ENCODE measurements at places on chromosomes 16 and 17.
A peak's percentile ranks its signal among the peaks of the same experiment; 100 is the strongest.

- DNase-seq: no peak
These were observed 84.6 kb downstream of the MRTFB start for GRCh38 chr16:14155572-14156190.

- DNase-seq: no peak
These were observed 1.1 kb upstream of the MLLT6 start for GRCh38 chr17:38703742-38704605.

- DNase-seq: no peak
These were observed 34.6 kb downstream of the OTOA start for GRCh38 chr16:21698169-21699032.

DNA sequence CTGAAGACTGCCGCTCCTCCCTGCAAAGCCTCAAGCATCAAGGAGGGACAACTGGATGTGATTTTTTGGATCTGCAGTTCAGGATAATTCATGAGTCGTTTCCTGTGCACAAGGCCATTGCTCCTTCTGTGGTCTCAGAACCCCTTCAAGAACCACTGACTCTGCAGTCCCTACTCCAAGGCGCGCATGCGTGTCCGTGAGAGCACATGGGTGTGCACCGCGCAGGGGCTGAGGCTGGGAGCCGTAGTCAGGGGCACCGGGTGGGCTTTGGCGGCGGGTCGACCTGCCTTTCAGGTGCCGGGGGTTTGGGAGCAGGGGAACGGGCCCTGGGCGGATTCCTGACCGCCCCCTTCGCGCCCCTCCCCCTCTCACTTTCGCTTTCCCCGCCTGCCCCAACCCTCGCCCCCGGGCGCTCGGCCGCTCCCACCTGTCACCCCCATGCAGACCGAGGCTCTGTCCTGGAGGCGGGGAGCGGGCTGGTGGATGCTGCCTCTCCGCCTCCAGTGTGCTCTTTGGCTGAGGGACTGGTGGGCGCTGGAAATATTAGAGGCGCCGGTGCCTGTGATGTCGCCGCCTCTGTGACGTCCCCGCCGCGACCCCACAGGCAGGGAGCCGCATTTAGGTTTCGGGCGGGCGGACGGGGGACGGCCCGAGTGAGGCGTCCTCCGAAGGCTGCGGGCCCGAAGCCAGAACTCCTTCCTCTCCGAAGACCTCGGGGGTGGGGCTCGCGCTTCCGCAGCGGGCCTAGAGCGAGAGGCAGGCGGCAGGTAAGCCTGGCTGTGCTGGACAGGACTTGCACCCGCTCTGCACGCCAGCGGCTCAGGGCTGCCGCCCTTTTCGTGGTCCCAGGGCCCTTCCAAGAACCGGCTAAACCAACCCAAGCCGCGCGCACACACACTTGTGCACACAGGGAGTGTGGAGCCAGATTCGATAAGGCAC, at the start of gene SPATA32:
Gene SPATA32, minus strand, starts transcription at position 518 of the 939 bp plus-strand sequence. Its CDS starts 78 bp downstream, at position 440.
- peak; percentile 45 for DNase-seq

DNA sequence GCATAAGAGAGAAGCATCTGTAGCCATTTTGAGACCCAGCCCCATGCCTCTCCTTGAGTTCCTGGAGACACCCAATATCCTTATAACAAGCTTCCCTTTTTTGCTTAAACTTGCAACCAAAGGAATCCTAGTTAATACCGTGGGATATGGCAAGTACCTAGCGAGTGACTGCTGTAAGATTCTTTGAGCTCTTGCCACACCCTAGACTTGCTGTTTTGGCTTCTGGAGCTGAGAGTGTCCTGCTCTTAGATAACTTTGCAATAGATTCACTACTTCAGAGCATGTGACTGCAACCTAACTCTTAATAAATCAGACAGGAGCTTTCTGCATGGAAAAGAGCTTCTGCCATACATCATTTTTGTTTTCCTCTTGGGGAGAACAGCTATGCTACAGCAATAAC, 58.3 kb downstream of the AKAP1 start:
- no peak for DNase-seq

DNA sequence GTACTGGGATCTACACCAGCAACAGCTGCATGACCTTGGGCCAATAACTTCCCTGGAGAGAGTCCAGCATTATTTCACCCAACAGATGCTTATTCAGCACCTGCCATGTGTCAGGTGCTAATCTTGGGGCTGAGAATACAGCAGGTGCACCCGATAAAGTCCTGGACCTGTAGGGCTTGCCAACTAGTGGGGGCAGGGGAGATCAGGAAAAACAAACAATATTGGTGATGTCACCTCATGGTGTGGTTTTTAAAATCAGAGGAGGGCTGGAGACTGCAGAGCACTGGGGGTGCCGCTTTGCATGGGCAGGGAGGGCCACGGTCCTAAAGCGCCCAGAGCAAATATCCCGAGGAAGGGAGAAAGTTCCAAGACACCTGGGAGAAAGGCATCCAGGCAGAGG, 218.8 kb downstream of the C16orf95 start:
- no peak for DNase-seq

GRCh38 chr16:69934751-69935150, 16.4 kb upstream of the CLEC18A start:
- no peak for DNase-seq

DNA sequence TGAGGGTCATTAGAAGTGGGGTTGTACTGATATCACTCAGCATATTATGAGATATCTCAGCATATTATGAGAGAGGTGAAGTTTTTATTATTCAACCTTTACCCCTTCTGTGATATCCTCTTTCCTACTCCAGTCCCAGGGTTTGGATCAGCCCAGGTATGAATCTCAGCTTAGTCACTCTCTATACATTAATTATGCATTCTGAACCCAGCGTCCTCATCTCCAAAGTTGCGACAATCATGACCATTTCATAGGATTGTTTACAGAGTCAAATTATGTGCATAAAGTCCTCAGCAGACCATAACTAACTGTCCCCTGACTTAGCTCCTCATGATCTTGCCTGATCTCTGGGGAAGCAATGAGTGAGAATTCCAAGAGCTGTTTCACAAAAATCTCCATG, 20.5 kb upstream of the BLMH start:
- no peak for DNase-seq

DNA sequence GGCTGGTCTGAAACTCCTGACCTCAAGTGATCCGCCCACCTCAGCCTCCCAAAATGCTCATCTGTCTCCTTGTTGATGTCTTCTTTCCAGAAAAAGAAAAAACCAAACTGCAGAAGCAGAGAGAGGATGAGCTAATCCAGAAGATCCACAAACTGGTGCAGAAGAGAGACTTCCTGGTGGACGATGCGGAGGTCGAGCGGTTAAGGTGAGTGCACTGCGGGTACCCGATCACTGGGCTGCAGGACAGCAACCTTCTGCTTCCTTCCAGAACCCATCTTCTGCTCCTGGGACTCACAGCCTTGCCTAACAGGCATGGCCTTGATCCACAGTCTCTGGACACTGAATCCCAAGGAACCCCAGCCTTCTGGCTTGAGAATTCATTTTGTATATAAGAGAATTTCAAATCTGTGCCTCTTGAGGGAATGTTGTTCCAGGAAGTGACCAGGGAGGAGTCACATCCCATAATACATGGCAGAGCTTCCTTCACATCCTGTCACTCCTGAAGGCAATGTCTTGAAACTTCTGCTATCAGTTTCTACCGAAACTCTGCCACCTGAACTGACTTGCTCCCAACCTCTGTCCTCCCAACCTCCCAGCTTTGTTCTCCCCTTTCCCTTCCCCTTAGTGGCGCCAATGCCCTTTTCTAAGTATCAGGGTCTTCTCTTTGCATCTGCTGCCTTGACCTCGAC, 61.7 kb downstream of the MARF1 start:
- DNase-seq: no peak

DNA sequence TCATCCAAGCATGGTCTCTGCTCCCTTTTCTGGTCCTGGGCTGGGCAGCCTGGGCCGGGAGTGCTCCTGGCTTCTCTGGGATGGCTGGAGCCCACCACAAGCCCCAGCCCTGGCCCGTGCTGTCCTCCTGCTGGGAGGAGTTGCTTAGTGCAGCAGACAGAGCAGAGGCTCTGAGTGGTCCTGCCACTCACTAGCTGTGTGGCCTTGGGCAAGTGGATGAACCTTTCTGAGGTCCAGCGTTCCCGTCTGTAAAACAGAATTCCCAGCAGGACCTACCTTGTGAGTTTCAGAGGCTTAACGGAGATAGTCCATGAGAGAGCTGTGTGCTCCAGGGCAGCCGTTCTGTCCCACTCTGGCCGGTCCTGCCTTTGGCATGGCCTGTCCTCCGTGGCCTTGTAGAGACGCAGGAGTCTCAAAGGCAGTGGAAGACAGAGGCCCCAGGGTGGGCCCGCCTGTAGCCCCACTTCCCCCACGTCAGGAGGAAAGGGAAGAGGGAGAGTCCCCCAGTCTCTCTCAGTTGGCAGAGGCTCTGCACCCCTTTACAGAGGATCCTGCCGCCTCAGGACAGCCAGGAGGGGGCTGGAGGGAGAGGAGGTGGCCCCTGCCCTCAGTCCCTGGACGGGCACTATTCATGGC, 7.8 kb downstream of the MYO15B start:
- DNase-seq: no peak

GRCh38 chr16:49590166-49590871, 216.7 kb downstream of the C16orf78 start:
- DNase-seq: no peak

DNA sequence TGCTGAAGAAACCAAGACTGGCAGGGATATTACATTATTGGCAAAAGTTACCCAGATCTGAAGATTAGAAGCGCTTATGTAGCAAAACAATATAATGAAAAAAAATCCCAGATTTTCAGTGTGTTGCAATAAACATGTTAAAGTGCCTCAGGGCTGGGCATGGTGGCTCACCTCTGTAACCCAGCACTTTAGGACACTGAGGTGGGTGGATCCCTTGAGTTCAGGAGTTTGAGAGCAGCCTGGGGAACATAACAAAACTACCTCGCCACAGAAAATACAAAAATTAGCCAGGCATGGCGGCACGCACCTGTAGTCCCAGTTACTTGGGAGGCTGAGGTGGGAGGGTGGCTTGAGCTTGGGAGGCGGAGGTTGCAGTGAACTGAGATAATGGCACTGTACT, 6.8 kb downstream of the ZNF207 start:
- DNase-seq: no peak

- no peak for DNase-seq
These were observed 1.0 kb upstream of the ZNF500 start for GRCh38 chr16:4767872-4768548.

DNA sequence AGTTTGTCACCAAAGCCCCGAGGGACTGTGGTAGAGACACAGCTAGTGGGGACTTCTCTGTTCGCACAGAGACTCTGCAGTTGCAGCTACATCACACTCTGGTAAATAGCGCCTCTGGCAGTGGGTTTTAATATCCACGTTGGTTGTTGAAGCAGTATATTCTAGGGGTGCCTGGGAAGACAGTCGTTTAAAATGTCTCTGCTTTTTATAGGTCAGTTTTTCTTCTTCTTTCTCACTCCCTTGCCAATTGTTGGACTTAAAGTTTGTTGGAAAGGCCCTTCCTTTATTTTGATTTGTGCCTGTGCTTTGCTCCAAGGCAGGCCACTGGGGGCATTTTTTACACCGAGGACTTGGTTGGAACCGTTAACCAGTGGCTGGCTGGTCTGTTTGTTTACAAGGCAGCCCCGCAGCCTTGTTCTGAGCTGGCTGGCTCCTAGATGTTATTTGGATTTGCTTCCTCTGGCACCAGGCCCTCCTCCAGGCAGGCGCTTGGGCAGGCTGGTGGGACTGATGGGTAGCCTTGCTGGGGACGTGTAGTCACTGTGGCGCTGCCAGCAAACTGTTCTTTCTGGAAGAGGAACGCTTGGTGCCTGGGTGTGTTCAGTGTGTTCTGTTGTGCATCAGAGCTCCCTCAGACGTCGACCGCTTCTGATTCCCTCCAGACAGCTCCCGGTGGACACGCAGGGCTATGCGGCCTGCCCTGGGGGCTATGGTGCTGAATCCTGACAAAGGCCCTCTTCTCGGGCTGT, 218.2 kb upstream of the CHMP6 start:
- no peak for DNase-seq

DNA sequence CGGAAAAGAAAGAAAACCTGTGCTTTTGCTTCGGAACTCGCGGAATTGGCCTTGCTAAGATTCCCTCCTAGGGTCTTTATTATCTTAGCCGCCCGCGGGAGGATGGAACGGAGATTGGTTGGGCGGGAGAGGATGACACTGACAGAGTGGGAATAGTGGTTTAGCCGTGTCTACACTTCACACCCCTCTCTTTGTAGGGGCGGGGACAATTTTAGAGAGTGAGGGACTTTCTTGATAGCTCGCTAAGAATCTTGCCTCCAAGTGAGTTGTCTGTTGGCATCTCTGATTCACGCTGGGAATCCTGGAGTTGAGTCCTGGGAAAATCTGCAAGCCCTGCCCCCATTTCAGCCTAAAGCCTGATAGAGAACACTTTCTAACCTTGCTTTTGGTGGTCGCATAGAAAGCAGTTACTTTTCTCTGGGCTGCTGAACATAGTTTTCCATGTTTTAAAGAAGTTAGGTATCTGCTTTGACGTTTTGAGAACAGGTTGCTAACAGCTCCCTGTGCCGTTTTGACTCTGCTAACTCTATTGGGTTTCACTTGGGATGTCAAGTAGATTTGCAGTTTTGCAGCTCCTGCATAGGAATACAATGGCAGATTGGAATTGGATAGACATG, 697 bp downstream of the NOL11 start:
- no peak for DNase-seq

DNA sequence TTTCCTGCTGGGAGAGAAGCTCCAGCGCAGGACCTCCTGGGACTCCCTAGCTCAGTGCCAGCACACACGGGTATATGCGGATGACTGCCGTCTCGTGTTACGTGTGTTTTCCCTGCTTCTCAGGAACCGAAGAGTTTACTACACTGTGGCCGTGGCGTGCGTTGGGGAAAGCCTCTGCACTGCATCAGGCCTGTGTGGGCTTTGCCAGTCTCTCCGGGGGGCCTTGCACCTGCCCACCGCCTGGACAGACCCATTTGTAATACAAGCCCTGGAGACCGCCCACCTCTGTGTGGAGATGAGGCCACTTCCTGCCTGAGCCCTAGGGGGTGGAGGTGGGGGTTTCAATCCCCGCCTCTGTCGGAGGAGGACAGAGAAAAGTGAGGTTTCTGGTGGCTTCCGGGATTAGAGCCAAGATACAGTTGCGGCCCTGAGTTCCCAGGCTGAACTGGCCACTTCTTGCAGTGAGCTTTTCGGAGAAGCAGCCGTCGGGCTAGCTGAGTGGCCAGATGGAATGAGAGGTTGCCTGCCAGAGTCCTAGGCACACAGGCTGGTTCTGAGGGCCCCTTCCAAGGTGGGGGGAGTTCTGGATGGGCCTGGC, 43.4 kb upstream of the GSE1 start:
- no peak for DNase-seq

- DNase-seq: no peak
These were observed 35.5 kb downstream of the ERN1 start for GRCh38 chr17:64094412-64094811.

GRCh38 chr17:64767269-64767997, 105.3 kb upstream of the SMURF2 start:
- no peak for DNase-seq

Measured in anterior cingulate cortex (tissue), 58 donors.